ENCODE measurements at places on chromosomes 11 and 22. TPM values are rescaled to one million over a fixed set of nuclear protein-coding genes. Genes with fewer than 3 reads are reported as not detected.

Gene PATE3
- total RNA-seq = not detected

GRCh38 chr11:35478471-35479091 lies 46.8 kb downstream of the PAMR1 start:
- DNase-seq = no peak

- peak; percentile 65 for DNase-seq
Measured at GRCh38 chr22:50473855-50474671, 772 bp downstream of the SBF1 start.

GRCh38 chr22:45709866-45710265 lies 38.2 kb downstream of the ATXN10 start:
- DNase-seq = no peak

DNA sequence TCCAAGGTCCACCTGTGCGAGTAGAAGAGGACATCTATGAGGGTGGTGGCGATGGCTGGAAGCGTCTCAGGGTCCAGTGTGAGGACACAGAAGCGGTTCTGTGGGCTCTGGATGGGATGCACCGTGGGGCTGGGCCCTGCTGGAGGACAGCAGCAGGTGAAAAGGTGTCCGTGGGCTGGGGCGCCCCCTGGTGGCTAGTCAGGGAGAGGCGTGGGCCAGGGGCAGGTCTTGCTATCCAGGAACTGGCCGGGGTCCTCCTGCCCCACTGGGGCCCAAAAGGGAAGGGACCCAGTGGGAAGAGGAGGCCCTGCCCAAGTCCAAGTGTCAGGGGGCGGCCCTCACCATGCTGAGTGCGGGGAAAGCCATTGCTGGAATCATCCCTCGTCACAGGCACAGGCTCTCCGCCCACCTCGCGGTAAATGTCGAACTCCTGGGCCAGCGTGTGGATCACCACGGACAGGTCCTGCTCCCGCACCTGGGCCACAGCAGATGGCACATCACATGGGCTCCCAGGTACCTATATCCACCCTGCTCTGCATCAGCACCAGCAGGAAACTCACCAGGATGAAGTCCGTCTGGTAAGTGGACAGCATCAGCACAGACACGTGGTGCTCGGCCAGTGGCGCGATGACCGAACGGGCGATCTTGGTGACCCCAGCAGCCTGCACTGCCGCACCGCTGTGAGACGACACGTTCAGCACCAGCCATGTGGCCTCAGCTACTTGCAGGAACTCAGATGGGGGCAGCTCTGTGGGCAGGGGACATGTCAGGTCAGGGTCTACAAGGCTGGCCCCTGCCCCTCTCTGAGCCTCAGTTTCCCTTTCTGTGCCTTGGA lies 2.3 kb downstream of the CASTOR1 start:
- DNase-seq = peak; percentile 81

GRCh38 chr11:91158891-91159537 lies 936.2 kb upstream of the CHORDC1 start:
- DNase-seq = no peak

- no peak for DNase-seq
Measured at GRCh38 chr11:19191530-19192169, 10.1 kb downstream of the CSRP3 start.

DNA sequence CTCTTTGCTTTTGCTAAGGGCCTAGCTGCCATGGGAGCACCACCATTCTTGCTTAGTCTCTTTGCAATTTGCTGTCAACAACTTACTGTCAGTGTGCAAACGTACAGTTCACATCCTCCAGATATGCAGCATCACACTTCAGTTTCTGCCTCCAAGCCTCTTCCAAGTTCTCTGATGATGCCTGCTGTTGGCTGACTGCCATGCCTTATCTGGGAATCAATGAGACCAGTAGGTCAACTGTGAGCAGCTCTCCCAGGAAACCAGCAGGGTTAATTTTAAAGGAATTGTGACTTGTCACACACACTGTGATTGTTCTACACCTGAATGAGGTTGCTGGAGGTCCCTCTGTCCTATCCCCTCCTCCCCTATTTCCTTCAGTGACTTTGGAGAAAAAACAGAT lies 56.0 kb downstream of the COPB1 start:
- DNase-seq = no peak

DNA sequence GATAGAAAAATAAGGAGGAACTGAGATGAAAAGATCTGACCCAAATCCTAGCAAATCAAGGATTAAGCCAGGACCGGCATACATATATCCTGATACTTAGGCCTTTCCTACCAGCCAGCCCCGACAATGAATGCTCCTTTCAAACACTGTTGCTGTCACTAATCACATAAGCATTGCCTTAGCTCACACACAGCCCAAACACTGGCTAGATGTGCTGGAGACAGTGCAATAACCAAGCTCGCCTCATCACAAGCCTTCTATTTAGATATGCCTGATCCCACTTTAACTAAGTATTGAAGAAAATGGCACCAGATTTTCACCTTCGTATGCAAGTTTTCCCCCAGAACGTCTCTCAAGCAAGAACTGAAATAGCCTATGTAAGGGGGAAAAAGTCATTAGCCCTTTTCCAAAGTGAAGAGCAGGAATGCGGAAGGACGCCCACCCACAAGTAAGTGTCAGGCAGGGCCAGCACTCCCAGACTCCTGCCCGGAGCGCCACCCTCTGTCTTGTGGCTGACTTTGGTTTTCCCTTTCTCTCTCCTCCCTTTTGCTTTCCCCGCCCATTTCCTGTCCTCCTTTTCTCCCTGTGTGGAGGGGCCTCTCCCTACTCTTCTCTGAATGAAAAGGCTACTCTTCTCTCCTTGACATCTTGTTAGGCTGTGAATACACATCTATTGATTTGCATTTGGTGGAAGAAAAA lies 8.9 kb upstream of the OPCML start:
- no peak for DNase-seq

Gene IL17REL
- not detected for total RNA-seq

- no peak for DNase-seq
Measured at GRCh38 chr11:64698427-64698826, 24.6 kb downstream of the NRXN2 start.

- DNase-seq = no peak
Measured at GRCh38 chr11:57144531-57145320, 37.0 kb upstream of the LRRC55 start.
